Fibroblast of the aortic adventitia (primary cell): ENCODE measurements at places on chromosomes 2 and 18.

- DNase-seq = no peak
Observed at GRCh38 chr2:69958480-69958879, 3.0 kb downstream of the ASPRV1 start.

- no peak for DNase-seq
Observed at GRCh38 chr2:218873359-218874194, 7.1 kb upstream of the WNT10A start.

GRCh38 chr2:95292623-95293260, 4.4 kb upstream of the KCNIP3 start:
- DNase-seq = no peak

DNA sequence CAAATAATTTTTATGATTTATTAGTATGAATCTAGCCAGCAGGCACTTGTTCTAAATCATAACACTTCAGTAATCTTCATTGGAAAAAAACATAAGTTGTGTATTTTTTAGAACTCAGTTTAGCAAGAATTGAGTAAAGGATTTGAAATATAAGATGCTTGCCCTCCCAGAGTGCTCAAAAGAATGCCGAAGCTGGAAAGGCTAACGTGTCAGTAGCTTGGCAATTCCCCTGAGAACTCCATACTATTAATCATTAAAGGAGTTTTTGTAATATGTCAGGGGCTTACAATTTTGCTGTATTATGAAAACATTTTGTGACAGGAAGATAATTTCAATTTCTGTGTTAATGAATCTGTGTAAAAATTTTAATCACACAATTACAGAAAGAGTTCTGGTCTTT, 122.7 kb downstream of the GULP1 start:
- DNase-seq = peak; percentile 81

DNA sequence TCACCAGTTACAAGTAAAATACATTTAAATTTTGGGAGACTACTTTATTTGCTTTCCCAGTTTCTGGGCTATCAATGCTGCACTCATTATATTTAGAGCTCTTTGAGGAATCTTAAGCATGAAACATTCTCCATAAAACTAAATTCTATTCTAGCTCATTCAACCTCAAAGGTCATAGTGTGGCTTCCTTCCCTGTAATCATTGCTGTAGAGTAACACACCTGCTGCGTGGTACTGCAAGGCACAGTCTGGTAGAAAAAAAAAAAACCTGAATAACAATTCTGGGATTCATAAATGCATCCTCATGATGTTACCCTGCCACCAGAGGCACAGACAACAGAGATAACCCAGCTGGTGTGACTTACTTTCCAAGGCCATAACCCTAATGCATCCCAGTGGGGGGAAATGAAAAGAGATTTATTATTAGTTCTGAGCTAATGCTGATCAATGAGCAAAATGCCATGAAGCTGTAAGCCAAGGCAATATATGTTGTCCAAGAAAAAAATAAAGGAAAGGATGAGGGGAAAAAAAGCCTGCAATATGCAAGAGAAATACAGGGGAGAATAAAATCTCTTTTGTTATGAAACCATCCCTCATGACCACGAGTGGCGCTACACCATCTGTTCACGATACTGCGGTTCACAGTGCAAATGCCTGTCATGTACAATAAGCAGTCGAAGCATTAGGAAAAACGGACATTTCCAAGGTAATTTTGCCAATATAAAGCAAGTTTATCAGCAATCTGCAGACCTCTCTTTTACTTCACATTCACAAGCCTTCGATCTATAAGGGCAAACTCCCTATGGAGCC, 1481.6 kb upstream of the PIK3C3 start:
- no peak for DNase-seq

DNA sequence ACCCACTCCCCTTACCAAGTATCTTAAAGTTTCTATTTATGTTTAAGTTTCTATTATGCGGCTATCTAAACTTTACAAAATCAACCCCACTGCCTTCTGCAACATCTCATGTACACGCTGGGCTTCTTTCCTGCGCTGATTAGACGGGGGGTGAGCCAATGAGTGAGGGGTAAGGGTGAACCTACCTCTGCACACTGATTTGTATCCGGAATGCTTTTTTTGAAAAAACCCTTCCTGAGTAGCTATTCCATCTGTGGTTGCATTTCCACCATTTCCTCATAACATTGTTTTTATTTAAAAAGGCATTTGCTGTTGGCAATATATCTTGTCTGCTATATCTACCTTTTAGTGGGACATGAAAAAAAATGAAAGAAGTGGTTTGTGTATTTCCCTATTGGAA, 6.3 kb downstream of the ALPG start:
- DNase-seq = no peak

DNA sequence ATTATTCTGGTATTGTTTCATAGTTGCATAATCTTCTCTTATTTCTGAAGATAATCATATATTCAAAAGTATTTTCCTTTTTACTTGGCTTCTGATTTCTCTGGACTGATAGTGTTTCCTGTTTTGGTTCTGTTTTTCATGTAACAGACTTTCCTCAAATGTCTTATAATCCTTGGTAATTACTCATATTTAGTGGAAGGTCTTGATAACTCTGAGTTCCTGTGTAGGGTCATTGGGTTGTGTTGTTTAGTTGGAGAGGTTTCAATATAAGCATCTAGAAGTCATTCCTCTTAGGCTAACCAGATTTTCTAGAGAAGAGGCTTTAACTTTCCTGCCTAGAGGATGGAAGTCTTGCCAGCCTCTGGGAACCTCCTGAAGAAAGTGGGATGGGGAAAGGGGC, 23.8 kb downstream of the MFSD6 start:
- DNase-seq = peak; percentile 11

- peak; percentile 73 for DNase-seq
Observed at GRCh38 chr2:188695953-188696352, 278.2 kb upstream of the COL3A1 start.

- DNase-seq = no peak
Observed at GRCh38 chr2:216936954-216937357, 77.1 kb upstream of the TNP1 start.

- peak; percentile 54 for DNase-seq
Observed at GRCh38 chr2:121095257-121096080, 189.5 kb downstream of the TFCP2L1 start.

GRCh38 chr2:199019898-199020507, 437.7 kb downstream of the SATB2 start:
- peak; percentile 65 for DNase-seq

GRCh38 chr2:196989496-196989895, 63.0 kb upstream of the PGAP1 start:
- DNase-seq = no peak
